Activated CD4-positive, alpha-beta T cell treated with anti-CD3 and anti-CD28 coated beads, Interleukin-2, Interleukin-4, amounts not matched to agents 100 ng/mL and 50 ng/mL, durations not matched to agents 16 hours and 8 hours (primary cell): ENCODE measurements at places on chromosomes 5 and 9.
A peak's percentile ranks its signal among the peaks of the same experiment; 100 is the strongest.

- DNase-seq: peak; percentile 1
Measured at GRCh38 chr5:61931236-61931635, 374.8 kb upstream of the KIF2A start.

GRCh38 chr5:177606071-177607051 lies 6.4 kb downstream of the B4GALT7 start:
- DNase-seq: no peak

GRCh38 chr5:89377767-89378455 lies 494.9 kb upstream of the MEF2C start:
- no peak for DNase-seq

- DNase-seq: no peak
Measured at GRCh38 chr5:154117050-154117449, 73.5 kb upstream of the GALNT10 start.

DNA sequence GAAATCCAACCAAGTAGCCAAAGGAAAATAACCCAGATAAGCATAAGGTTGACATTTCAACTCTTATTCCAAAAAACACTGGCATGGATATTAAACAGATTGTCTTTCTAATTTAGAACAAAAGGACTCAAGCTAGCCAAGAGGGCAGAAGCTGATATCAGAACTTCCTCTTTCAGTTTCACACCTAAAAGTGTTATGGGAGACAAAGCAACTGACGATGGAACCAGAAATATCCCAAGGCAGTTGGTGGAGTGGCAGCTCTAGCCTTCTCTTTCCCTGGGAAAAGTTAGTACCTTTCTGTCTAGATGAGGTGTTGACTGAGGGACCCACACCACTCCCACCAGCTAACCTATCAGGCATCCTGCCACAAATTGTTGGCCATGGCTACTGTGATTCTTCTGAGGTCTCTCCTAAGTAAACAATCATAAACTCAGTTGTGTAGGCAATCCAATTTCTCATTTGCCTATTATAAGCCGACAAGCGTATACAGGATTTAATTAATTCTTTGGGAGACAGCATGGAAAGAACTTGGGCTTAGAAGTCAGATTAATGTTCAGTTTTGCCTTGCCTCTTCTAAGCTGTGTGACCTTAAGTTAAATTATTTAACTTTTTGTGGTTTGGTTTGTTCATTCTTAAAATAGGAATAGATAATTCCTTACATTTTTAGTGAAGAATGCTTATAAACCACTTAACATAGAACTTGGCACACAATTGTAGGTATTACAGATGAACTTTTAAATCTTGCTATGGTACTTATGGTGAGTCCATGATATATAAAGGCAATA lies 110.9 kb upstream of the ADAMTSL1 start:
- no peak for DNase-seq

DNA sequence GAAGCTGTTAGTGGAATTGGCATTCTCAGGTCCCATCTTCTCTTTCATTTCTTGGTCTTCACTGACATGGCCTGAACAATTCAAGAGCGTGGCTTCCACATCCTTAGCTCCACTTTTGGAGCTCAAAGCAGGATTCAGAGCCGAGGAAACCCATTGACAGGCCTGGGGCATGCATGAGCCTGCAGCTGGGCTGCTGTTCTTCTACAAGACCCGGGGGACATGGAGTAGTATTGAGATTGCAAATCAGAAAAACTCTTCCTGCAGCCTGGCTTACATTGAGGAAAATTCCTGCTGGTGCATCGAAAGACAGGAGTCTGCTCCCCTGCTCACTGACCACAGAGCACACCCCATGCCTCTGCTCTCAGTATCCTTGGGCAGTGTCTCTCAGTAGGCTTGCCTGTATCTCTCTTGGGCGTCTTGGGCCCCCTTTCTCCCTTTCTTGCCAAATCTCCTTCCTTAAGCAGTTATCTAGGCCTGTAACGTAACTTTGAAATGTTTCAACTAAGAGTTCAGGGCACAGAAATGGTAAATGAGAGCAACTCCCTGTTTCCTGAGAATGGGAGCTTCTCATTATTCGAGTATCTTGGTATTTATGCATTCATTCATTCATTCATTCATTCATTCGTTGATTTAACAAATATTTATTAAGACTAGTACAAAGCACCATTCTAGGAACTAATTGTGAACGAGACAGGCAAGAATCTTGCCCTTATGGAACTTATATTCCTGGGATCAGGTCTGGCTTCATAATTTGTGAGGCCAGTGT lies 603.6 kb upstream of the CLINT1 start:
- DNase-seq: no peak

GRCh38 chr5:173522518-173522917 lies 93.9 kb downstream of the BOD1 start:
- DNase-seq: no peak

DNA sequence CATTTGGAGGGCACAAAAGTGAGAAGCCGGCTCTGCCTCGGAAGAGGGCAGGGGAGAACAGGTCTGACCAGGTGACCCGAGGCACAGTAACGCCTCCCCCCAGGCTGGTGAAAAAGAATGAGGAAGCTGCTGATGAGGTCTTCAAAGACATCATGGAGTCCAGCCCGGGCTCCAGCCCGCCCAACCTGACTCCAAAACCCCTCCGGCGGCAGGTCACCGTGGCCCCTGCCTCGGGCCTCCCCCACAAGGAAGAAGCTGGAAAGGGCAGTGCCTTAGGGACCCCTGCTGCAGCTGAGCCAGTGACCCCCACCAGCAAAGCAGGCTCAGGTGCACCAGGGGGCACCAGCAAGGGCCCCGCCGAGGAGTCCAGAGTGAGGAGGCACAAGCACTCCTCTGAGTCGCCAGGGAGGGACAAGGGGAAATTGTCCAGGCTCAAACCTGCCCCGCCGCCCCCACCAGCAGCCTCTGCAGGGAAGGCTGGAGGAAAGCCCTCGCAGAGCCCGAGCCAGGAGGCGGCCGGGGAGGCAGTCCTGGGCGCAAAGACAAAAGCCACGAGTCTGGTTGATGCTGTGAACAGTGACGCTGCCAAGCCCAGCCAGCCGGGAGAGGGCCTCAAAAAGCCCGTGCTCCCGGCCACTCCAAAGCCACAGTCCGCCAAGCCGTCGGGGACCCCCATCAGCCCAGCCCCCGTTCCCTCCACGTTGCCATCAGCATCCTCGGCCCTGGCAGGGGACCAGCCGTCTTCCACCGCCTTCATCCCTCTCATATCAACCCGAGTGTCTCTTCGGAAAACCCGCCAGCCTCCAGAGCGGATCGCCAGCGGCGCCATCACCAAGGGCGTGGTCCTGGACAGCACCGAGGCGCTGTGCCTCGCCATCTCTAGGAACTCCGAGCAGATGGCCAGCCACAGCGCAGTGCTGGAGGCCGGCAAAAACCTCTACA lies 11.8 kb downstream of the QRFP start:
- no peak for DNase-seq

DNA sequence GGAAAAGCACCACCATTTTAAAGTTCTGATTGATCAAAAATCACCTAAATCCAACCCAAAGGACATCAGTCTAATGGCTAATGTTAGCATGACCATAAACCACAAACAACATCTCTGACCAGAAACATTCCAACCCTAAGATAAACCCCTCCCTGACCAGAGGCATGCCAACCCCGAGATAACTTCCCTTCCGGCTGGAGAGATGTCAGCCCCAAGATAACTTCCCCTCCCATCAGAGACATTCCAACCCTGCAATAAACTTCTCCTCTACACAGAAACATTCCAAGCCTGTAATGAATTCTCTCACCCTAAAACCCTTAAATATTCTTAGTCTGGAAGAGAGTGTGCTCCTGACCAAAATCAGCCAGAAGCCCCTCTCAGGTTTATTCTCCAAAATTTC lies 364.3 kb downstream of the KCNN2 start:
- DNase-seq: no peak

- DNase-seq: no peak
Measured at GRCh38 chr9:16223074-16223871, 647.2 kb downstream of the BNC2 start.

GRCh38 chr5:126452477-126452876 lies 29.3 kb downstream of the GRAMD2B start:
- no peak for DNase-seq

DNA sequence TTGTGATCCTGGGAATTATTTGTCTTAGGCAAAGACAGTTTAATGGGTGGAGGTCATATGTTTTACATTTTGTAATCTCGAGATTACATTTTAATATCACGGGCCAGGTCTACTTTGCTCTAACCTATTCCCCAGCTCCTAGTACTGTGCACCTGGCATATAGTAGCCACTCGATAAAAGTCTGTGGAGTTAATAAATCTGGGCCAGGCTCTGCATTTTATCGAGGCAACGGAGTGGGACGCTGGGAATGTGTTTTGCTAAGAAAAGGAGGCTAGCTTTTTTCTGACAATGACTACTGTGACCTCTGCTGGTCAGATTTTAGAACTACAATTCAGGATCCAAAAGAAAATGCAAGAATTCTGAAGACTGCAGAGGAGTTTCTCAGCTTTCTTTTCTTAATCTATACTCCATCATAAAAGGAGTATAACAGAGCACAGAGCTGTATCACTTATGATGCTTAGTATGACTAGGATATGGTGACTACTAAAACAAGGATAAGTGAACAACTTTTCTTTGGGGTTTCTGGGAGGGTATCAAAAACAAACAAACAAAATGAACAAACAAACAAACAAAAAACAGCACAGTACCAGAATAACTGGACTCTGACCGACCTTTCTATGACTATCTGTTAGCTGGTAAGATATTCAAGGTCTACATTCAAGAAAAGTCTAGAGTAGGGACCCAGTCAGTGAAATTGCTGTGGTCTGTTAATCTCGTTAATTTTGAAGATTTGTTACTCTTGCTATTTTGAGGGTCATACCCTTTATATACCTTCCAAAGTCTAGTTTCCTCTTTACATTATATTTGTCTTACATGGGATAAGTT lies 46.1 kb upstream of the CER1 start:
- DNase-seq: peak; percentile 41

DNA sequence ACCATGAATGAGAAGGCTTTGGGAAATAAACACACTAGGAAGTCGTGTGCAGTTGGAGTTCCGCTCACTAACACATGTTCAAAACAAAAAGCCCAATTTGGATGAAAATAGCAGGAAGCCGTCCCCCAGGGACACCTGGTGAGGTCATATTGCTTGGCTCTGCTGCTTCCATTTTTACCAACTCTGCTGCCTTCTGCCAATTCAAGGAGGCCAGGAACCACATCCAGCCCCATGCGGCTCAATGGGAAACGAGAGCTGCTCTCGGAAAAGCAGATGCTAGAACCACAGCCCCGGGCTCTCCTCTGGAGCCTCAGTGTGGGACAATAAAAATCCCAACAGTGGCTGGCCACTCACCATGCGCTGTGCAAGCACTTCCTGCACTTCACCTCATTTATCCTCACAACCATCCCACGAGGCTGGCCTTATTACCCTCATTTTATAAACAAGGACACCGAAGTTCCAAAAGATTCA lies 13.4 kb downstream of the ADAM19 start:
- DNase-seq: no peak

DNA sequence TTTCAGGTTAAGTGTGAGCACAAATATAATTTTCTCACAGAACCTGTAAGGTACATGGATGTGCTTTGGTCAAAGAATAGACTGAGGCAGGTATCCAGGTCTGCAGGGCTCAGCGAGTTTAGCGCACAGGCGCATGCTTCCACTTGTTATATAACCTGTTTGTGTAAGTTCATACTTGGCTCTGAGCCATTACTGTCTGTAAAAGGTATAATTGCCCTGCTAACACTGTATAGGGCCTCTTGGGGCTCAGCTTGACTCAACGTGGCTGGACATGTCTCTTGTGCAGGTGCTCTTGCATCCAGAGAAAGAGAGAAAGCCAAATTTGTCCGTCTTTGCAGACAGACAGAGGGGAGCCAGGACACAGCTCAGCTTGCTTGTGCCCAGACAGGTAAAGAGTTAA lies 759.6 kb downstream of the MTRR start:
- no peak for DNase-seq

GRCh38 chr5:80308526-80308925 lies 11.3 kb upstream of the SPZ1 start:
- no peak for DNase-seq

DNA sequence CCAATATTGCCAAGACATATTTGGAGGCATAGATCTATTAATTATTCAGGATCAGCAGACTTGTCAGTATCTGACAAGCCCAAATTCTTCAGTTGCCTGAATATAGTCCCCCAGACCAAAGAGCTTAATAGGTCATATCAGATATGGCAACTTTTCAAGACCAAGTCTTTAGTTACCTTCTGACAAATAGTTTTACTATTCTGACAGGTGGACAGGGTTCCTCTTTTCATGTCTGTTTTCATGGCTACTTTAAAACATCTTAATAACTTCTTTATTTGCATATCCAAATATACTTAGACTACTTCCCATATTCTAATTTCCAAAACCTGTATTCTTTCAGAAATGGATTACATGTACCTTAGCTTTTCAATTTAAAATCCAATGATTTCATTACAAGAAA lies 65.4 kb downstream of the AUH start:
- DNase-seq: no peak

DNA sequence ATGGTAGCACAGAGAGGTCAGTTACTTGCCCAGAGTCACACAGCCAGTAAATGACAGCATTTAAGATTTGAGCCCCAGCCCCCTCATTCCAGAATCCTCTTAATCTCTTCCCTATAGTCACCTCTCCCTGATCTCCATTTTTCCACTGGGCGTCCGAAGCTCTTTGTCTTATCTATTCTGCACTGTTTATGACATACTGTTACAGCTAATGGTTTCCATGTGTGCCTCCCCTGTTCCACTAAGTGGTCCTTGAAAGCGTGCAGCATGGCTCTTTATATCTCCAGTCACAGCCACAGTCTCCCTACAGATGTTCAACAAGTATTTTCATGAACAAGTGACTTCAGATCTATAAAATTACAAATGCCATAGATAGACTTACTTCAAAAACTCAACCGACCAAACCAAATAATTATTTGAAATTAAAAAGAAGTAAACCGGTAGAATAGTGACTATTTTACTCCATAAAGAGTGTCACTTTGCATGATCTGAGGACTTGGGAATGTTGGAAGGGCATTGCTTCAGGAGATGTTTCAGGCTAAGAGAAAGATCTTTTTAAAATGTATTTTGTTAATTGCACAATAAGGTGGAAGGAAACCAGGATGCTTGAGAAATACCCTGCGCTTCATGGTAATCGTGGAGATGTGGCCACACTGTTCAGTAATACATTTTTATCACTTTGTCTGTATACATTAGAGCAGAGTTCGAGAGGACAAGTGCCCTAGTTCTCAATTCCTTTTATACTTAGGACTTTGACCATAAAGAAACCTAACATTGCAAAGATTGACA lies 237.2 kb downstream of the FBXL7 start:
- no peak for DNase-seq

DNA sequence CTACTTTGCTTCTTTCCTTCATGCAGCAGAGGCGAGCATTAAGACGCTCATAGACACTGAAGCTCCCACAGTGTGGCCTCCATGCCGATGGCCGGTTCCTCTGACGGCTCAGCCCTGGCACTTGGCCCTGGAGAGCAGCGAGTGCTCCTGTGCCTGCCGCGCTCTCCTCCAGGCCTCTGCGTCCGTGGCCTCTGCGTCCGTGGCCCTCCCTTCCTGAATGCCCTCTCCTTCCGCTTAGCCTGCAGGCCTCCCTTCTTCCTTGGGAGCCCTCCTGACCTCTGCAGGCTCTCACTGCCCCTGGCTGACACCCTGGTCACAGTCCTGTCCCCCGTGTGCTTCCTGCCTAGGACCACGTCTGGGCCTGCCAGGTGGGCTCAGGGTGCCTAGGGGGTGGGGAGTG lies 92.8 kb downstream of the ZNF354C start:
- no peak for DNase-seq

- no peak for DNase-seq
Measured at GRCh38 chr9:96461336-96461735, 11.4 kb downstream of the HABP4 start.
